NCI-H1105 treated with DMSO at 0.1 percent for 48 hours (cell line): ENCODE measurements at places on chromosomes 2 and 18.

DNA sequence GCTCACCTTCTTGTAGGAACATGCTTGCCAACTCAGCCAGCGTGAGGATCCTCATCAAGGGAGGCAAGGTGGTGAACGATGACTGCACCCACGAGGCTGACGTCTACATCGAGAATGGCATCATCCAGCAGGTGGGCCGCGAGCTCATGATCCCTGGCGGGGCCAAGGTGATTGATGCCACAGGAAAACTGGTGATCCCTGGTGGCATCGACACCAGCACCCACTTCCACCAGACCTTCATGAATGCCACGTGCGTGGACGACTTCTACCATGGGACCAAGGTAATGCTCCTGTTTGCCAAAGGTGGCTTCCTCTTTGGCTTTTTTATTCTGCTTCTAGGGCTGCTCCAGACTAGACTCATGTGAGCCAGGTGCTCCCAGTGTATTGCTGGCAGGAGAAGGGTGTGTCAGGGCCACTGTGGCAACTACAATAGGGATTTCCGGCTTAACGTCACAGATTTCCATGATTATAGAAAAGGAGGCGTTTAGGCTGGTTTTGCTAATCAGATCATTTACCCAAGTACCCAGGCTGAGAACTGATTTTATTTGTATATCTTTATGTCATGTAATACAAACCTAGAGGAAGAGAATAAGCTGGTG is 50.6 kb downstream of the DPYSL5 start:
- DNase-seq, result no peak

GRCh38 chr2:37080266-37080665 is 3.9 kb downstream of the HEATR5B start:
- DNase-seq, result no peak

- DNase-seq, result no peak
Measured at GRCh38 chr2:22817197-22817596, 567.8 kb upstream of the KLHL29 start.

DNA sequence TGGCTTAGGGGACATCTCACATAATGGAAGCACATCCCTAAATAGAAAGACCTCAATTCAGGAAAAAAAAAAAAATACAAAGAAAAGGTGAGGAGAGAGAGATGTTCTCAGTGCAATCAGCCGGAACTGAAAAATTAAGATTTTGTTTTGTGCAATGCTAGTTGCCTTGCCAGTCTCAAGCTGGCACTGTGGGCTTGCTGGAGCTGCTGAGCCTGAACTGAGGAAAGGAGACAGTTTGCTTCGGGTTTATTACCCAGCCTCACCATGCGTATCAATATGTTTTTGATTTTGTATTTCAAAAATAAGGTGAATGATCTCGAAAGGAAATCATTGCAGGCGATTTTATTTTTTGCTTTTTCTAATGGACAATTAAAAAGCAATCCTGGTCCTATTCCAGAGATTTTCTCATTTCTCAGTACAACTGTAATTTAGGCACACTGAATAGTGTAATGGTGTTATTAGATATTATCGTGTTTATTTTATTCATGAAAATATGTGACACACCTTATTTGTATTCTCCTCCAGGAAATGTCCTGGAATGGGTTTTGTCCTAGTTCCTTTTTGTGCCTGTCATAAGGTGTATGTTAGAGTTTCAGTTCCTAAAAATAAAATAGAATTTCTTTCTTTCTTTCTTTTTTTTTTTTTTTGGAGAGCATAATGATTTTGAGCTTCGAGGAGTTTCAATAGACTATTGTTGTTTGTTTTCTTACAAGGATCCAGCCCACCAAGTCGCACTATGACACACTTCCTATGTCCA is 72.8 kb upstream of the ZEB2 start:
- DNase-seq, result no peak

GRCh38 chr2:13193075-13193474 is 476.3 kb downstream of the TRIB2 start:
- no peak for DNase-seq

- DNase-seq, result no peak
Measured at GRCh38 chr2:235924675-235925063, 243.5 kb downstream of the GBX2 start.

GRCh38 chr2:197307236-197307932 is 3.2 kb downstream of the ANKRD44 start:
- no peak for DNase-seq

- no peak for DNase-seq
Measured at GRCh38 chr2:134155134-134155533, 98.7 kb upstream of the MGAT5 start.

DNA sequence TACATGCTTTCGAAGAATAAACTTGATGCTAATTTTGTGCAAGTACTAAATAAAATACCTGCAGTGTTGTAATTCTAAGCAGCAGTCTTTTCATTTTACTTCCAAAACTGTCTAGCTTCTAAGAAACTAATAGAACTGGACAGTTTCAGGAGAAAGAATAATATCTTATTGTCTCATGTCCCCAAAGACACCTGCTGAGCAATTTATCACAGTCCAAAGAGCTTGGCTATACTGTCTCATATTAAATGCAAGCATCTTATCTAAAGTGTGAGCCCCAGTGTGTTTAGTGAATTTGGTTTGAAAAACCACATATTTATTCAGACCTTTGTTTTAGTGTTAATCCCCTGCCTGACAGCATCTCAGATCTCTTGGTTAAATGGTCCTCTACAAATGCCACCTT is 374.3 kb downstream of the TMX3 start:
- no peak for DNase-seq

- peak; percentile 97 for DNase-seq
Measured at GRCh38 chr2:32063310-32064020, at the start of gene SPAST. Gene SPAST (plus strand): TSS chr2:32063556. CDS start chr2:32063832, 276 bp downstream.

DNA sequence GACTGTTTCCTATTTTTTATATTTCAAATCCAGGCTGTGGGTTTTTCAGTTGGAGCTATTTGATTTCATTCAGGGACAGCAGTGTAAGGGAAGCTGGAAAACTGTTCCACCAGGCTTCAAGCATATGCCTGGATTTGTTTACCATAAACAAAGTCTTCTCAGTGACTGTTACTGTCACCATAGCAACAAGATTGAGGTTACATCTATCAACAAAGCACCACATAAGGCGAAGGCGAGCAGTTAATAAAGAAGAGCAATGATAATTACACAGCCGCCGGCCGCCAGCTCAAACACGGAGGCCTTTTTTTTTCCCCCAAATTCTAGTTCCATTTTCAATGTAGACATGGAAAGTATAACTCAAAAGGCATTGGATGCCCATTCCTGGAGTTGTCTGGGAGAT is 553.7 kb upstream of the SYT4 start:
- DNase-seq, result peak; percentile 80

- DNase-seq, result no peak
Measured at GRCh38 chr2:152309352-152310214, 25.4 kb upstream of the FMNL2 start.

DNA sequence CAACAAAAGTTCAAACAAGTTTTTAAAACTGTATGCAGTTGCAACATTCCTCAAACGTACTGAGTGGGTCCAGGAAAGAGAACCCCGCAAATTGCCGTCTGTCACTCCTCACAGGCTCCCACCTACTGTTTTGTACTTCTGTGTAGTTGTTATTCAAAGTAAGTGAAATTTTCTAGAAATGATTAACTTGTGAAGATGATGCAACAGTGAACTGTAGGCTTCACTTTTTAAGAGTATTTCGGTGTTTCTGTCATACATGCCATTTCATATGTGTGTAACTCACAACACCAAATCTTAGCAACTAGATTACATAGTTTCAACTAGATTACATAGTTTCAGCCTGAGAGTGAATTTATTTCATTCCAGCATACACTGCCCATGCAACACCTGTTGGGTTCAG is 226.0 kb upstream of the TANK start:
- no peak for DNase-seq

GRCh38 chr2:38740851-38741731 is 10.1 kb downstream of the SRSF7 start:
- DNase-seq, result peak; percentile 20

- peak; percentile 30 for DNase-seq
Measured at GRCh38 chr2:88669482-88670214, 21.8 kb upstream of the RPIA start.

DNA sequence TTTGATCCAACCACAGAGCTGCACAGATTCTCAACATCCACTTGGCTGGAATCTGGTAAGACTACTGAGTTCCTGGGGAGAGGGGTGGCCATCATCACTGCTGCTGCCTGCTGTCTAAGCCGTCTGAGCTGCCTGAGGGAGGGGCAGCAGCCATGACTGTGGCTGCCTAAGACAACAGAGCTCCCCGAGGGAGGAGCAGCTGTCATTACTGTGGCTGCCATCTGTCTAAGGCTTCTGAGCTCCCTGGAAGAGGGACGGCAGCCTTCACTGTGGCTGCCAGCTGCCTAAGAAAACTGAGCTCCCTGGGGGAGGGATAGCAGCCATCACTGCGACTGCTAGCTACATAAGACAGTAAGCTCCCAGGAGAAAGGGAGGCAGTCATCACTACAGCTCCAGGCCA is 584.4 kb downstream of the NR4A2 start:
- no peak for DNase-seq

GRCh38 chr2:35468245-35468644 is 887.3 kb upstream of the CRIM1 start:
- peak; percentile 0 for DNase-seq

GRCh38 chr2:195356920-195357440 is 300.0 kb upstream of the SLC39A10 start:
- DNase-seq, result no peak

DNA sequence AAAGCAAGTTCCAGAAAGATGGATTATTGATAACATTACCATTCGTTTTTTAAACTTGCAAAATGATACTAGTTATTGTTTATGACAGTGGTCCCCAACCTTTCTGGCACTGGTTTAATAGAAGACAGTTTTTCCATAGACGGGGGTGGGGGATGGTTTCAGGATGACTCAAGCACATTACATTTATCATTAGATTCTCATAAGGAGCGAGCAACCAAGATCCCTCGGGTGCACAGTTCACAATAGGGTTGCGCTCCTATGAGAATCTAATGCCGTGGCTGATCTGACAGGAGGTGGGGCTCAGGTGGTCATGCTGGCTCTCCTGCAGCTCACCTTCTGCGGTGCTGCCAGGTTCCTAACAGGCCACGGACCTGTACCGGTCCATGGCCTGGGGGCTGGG is 86.2 kb downstream of the BCL2 start:
- no peak for DNase-seq

DNA sequence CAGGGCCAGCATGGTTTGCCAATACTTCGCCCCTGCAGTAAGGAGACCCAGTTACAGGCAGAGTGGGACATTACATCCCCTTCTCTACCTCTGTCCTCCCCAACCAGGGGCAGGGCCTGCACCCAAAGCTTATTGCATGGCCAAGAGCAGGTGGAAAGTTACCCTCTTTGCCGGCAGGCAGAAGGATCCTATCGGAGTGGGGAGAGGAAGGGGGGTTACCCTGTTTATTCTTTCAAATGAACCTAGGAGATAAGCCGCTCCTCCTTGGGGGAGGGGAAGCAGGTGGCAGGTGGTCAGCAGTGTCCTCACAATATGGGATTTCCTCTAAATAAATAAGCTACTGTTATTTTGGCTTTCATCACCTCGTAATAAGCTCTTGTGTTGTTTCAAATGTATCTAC is 53.9 kb downstream of the SPATS2L start:
- DNase-seq, result no peak

GRCh38 chr2:176682278-176682677 is 413.0 kb downstream of the MTX2 start:
- DNase-seq, result no peak

DNA sequence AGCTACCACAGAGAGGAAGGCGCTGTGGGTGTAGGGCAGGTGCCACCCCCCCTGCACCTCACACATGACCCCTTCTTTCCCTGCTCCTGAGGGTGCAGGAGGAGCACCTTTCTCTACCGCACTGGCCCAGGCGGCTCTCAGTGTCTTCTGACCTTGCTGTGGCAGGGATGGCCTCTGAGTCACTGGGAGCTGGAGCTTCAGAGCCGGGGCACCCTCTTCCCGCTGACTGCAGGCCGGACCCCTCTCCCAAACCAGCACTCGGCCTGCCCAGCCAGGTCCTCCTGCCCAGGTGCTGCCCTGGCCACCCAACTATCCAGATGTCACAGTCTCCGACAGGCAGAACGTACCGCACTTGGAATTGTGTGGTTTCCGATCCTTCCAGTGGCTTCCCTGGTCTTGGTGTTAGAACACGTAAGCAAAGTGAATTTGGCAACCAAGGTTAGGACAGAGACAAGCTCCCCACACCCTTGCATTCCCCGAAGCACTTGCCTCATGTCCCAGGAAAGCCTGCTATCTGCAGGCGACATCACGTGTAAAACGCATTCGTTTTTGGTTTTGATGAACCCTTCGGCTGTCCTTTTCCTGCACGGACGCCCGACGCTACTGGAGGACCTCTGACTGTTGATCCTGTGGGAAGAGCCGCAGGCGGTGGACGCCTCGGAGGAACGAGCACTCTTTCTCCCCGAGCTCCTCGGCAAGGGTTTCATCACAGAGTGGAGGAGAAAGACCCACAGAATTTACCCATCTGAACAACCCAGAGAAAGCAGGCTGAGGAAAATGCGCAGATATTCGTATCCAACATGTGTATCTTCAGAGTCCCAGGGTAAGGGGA is 24.7 kb upstream of the KCNG2 start:
- no peak for DNase-seq

- DNase-seq, result no peak
Measured at GRCh38 chr18:2968606-2969005, 44.3 kb downstream of the LPIN2 start.

DNA sequence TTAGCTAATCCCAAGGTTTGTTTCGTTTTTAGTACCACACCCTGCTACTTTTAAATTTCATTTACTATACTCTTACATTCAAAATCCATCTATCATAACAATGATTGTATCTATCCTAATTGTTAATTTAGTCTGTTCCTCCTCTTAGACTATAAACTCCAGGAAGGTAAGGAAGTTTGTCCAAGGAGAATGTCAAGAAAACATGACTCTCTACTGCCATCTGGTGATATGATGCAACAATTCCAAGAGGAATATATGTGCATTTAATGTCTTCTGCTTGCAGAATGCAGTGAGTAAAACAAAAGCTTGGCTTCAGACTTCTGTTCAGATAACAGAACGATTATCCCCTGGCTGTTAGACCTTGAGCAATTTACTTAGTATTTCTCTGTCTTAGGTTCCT is 1267.1 kb downstream of the LRP1B start:
- DNase-seq, result peak; percentile 42

DNA sequence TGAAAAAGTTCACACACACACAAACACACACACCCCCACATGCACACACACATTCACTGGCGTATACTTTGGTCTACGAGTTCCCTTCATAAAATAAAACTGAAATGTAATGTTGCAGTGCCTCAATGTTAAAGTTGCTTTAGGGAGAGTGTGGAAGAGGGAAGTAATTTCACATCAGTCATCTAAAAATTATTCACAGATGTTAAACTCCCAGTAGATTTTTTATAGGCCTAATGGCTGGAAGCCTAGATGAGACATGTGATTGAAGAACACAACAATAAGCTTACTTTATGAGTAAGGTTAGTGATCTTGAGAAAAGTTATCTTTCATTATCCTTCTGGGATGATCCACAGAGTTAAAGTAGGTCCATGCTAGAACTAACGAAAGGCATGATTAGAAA is 506.7 kb upstream of the CNTNAP5 start:
- no peak for DNase-seq

- DNase-seq, result peak; percentile 42
Measured at GRCh38 chr2:145752091-145752806, 1232.3 kb upstream of the ZEB2 start.
